ENCODE measurements at places on chromosomes 16 and 17.

- DNase-seq = no peak
- H3K4me1 ChIP-seq = peaks cover 3% of the 10 kb centered on the region
- no peaks in the 10 kb centered on the region for H3K36me3 ChIP-seq
- no peak overlapping the region for H3K27ac ChIP-seq
- no peaks in the 10 kb centered on the region for H3K27me3 ChIP-seq
- H3K4me3 ChIP-seq = no peak overlapping the region
These were observed 29.7 kb downstream of the USP31 start for GRCh38 chr16:23119570-23119969.

GRCh38 chr17:79036596-79036995 lies 12.6 kb downstream of the C1QTNF1 start:
- no peak overlapping the region for H3K27ac ChIP-seq
- DNase-seq = no peak
- no peaks in the 10 kb centered on the region for H3K36me3 ChIP-seq
- no peaks in the 10 kb centered on the region for H3K27me3 ChIP-seq
- H3K4me1 ChIP-seq = no peaks in the 10 kb centered on the region

GRCh38 chr17:79495665-79496064 lies 115.2 kb downstream of the RBFOX3 start:
- no peak overlapping the region for H3K4me3 ChIP-seq
- H3K36me3 ChIP-seq = no peaks in the 10 kb centered on the region
- no peaks in the 10 kb centered on the region for H3K27me3 ChIP-seq

DNA sequence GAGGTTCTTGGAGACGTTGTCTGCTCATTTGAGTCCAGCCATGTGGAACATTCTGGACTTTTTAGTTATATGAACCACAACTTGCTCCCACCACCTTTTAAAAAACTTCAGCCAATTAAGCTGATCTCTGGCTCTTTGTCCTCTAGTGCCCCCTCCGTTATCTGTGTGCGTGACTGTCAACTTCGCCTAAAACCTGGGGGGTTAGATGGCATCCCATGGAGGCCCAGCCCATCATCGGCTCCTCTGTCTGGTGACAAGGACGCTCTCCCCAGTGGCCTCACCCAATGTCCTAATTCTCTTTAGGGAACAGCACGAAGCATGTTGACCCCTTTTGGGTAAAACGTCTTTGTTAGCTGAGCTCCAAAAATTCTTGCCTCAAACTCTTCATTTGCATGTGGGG lies 341.0 kb upstream of the TNRC6C start:
- no peak overlapping the region for H3K4me3 ChIP-seq
- no peaks in the 10 kb centered on the region for H3K4me1 ChIP-seq
- peaks cover 5% of the 10 kb centered on the region for H3K36me3 ChIP-seq
- DNase-seq = no peak
- no peak overlapping the region for H3K27ac ChIP-seq

DNA sequence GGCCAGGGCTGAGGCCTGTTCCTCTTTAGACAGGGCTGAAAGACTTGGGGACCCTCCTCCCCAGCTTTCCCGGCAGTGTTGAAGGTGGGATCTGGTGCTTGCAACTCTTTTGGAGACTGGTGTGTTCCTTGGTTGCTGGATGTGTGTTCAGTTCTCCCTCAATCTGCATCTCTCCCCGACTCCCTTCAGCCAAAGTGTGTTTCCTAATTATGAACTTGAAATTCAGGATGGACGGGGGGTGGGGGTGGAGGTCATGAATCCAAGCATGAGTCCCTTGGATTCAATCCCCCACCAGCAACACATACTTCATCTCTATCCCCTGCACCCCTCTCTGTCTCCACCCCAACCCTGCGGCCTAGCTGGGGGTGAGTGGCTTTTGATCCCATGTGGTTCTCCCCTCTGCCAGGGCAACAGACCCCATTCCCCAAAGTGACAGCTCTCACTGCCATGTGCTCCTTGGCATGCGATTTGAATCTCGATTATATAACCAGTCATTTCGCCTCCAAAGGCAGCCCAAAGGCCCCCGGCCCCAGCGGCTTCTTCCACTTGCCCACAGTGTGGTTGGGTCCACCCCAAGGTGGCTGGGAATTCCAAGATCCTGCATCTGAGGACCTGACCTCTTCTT lies 1.3 kb downstream of the ARHGAP23 start:
- H3K4me1 ChIP-seq = peaks cover 15% of the 10 kb centered on the region
- DNase-seq = no peak
- no peaks in the 10 kb centered on the region for H3K27me3 ChIP-seq
- peak overlapping the region; percentile 79 for H3K4me3 ChIP-seq
- peaks cover 2% of the 10 kb centered on the region for H3K36me3 ChIP-seq

GRCh38 chr16:71746442-71747046 lies 22.0 kb upstream of the PHLPP2 start:
- no peak for DNase-seq
- no peak overlapping the region for H3K27ac ChIP-seq
- no peaks in the 10 kb centered on the region for H3K4me1 ChIP-seq
- H3K4me3 ChIP-seq = no peak overlapping the region

GRCh38 chr17:75181110-75181509 lies 1.6 kb downstream of the SUMO2 start:
- no peak overlapping the region for H3K27ac ChIP-seq
- no peaks in the 10 kb centered on the region for H3K4me1 ChIP-seq
- no peaks in the 10 kb centered on the region for H3K27me3 ChIP-seq
- peaks cover 48% of the 10 kb centered on the region for H3K36me3 ChIP-seq

All from H9 (cell line).